ENCODE measurements at places on chromosomes 2 and 18.

GRCh38 chr2:227491386-227491785 is 19.4 kb downstream of the AGFG1 start:
- DNase-seq = no peak

DNA sequence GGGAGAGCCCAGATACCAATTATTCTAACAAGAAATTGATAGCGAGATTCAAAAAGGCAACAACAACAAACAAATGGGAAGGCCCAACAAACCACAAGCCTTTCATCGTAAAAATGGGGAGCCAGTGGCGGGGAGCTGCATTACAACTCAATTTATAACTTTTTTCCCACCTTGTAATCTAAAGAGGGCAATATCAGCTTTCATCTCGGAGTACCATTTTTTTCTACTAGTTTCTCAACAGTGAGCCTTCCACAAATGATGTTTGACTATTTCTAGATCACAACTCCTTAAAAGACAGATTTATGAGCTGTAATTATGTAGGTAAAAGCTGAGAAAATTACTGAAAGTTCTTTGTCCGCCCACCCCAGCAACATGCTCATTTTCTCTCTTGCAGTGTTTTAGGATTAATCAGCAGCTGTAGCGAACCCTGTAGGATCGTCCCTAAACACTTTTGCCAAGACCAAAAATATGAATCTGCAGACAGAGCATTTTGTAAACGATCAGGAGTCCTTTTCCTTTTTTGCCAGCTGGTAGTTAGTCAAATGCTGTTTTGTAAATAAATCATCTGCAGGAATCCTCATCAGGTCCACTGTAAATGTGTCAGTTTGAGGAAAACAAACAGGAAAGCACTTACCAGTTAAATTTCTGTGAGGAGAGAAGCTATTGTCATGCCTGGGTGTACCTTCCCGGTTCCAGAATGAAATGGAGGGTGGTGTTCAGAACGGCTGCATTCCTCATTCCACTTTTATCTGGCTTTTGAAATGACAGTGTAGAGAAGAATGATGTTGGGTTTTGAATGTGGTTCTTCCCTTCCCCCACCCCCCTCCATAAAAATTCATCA is 53.2 kb downstream of the EEF1B2 start:
- DNase-seq = peak; percentile 10

DNA sequence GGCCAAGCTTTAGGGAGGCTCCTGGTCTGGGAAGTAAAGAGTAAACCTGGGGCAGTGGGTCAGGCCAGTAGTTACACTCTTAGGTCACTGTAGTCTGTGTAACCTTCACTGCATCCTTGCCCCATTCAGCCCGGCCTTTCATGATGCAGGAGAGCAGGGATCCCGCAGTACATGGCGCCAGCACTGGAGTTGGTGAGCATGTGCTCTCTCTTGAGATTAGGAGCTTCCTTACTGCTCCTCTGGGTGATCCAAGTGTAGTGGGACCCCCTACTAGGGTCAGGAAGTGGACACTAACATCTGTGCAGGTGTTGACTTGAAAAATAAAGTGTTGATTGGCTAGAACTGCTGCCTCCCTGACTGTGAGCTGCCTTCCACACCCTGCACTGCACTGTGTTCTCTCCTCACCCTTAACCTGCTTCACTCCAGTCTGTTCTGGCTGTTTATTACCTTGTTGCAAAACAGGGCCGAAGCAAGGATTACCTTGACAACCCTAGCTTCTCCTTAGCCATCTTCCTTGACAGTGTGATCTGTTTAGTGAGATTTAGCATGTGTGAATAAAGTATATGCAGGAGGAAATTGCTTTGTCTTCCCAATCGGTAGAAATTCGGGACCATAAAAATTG is 5.2 kb downstream of the RETREG2 start:
- no peak for DNase-seq

- DNase-seq = peak; percentile 49
These were observed 2.8 kb downstream of the PRKCE start for GRCh38 chr2:45654250-45654649.

DNA sequence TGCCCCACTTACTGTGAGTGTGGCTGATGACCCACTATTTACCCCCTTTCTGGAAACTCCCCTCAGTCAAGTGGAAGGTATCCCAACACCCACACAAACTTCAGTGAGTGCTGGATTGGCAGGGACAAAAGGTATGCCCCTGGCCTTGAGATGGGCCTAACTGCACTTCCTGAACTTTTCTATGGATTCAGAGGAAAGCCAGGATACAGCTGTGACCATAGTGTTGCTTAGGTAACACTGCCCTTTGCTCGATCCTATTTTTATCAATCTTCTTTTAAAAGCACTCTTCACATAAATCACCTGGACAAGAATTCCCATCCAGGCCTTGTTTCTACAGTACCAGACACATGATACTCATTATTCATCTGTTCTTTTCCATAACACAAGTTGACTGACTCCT is 671.5 kb upstream of the SLC8A1 start:
- no peak for DNase-seq

GRCh38 chr2:20589975-20590703 is 60.8 kb downstream of the HS1BP3 start:
- DNase-seq = no peak

DNA sequence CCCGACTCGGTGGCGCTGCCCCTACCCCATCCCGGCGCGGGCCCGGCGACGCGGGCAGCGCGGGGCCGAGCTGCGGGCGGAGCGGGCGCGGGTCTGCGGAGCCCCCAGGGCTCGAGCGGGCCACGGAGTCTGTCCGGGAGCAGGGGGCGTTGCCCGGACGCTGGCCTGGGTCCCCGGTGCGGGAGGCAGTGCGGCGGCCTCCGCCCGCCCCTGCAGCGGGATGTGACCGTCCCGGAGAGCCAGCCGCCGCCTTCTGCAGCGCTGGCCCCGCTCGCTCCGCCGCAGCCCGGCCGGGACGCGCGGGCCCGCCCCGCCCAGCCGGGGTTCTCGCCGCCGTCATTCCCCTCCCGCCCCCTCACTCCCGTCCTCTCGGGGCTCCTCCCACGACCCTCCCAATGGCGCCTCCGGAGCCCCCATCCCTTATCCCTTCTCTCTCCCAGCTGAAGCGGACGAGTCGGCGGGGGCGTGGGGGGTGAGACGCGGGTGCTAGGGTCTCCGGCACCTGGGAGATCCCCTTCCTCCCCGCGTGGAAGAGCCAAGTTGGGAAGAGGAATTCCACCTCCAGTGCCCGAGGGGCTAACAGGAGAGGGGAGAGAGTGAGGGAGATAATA is at the start of gene FNDC4:
Gene FNDC4, minus strand, starts transcription at position 257 of the 611 bp plus-strand sequence. CDS start 521 bp downstream, outside the sequence.
- peak; percentile 45 for DNase-seq

Data from NCI-H345 (cell line).